ENCODE measurements at places on chromosomes 4 and X. TPM values are rescaled to one million over a fixed set of nuclear protein-coding genes. Genes with fewer than 3 reads are reported as not detected.
A peak's percentile ranks its signal among the peaks of the same experiment; 100 is the strongest.

CHRDL1 gene
- 58.5 TPM for total RNA-seq

UGT2A3 gene
- total RNA-seq = not detected

FAT1 gene
- total RNA-seq = 131 TPM

PLXNB3 gene
- total RNA-seq = 3.0 TPM

UNC5C gene
- 9.0 TPM for total RNA-seq

- no peak for DNase-seq
These were observed 52.6 kb downstream of the FNIP2 start for GRCh38 chr4:158821228-158821971.

DNA sequence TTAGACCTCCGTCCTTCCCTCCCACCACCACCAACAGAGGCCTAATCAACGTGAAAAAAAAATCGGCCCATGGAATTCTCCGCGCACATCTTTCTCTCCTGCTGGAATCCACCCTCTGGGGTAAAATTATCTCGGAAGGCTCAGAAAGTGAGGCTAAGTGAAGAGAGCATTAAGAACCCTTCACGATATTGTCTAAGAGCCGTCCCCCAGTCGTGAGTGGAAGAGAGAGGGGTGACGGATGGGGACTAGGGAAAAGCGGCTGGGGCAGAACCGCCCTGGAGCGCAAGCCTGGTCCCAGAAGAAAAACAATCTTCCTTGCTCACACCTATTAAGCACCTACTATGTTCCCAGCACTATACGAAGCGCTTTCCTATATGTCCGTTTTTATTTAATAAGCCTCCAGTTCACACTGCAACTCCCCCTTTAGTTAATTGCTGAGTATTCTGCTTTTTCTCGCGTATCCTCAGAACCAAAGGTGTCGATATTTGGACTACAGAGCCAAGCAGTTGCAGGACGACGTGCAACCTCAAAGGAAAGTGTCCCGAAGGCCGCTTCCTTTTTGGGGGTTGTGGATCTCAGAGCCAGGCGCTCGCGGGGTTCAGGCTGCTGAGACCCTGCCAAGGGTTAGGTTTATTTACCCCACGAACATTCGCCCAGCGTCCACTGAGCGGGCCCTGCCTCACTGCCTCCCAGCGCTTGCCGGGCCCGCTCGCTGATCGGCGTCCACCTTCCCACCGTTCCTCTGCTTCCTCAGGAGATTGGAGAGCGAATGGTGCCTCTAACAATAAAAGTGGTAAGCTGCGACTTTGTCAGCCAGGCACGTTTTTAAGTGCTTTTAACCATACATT, 889 bp downstream of the MGARP start:
- DNase-seq = peak; percentile 25

DNA sequence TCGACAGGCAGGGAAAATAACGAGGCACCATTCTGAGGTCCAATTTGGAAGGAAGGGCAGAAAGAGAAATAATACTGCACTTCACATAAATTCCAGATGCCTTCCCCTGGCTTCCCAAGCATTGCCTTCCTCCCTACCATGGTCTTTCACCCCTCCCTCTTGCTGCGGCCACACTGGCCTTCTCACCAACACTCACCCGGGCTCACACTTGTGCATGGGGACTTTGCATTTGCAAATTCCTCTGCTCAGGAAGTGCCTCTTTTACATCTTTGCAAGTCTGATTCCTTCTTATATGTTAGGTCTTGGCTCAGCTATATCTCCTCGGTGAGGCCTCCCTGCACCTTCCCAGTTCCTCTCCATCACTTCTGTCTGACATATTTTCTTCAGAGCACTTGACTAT, 199.4 kb downstream of the CHIC2 start:
- no peak for DNase-seq

DNA sequence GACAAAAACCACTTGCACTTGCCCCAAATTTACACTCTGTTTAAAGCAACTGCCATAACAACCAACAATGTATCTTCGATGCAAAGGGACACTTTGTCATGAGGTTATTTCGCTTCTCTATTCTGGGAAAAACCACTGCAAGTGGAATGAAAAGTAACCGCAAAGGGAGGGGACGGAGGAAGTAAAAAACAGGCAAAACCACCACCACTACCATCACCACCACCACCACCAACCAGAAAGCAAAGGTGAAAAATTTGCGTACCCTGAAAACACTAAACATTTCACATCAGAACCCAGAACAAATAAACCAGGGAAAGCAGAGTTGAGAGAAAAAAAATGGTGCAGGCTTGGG, 1.2 kb upstream of the N4BP2 start:
- peak; percentile 28 for DNase-seq

DNA sequence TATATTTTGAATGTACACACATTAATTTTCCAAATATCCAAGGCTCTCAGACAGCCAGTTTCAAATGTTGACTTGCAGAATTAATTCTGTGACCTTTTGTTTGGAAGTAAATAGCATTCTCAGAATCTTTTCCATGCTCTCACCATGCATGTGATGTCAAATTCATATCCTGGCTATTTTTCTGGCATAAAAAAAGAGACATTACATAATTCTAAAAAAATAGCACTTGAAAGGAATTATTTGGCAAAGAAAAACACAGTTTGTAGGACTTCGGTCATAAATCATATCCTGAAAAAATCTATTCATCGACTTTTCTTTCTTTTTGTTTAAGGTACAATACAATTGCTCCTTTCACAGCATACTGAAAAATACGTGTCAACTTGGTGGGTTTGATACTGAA, 111.2 kb downstream of the GLRA3 start:
- no peak for DNase-seq

- no peak for DNase-seq
These were observed 242.8 kb upstream of the JADE1 start for GRCh38 chr4:128566693-128567092.

DNA sequence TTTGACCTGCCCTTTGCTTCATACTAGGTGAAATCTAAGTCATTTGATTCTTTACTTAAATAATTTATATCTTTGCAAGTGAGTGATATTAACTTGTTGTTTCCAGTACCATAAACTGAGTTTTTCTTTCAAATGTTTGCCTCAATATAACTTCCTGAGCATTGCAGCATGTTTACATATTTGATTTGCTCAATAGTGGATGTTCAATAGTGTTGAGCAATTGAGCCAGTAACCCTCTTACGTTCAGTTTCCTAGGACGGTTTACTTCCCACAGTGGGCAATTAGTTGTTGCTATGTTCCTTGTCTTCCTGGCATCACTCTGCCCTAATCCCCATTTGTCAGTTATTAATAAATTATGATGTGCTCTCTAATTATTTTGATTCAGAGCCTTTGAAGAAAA, 278.5 kb downstream of the EPHA5 start:
- no peak for DNase-seq

DNA sequence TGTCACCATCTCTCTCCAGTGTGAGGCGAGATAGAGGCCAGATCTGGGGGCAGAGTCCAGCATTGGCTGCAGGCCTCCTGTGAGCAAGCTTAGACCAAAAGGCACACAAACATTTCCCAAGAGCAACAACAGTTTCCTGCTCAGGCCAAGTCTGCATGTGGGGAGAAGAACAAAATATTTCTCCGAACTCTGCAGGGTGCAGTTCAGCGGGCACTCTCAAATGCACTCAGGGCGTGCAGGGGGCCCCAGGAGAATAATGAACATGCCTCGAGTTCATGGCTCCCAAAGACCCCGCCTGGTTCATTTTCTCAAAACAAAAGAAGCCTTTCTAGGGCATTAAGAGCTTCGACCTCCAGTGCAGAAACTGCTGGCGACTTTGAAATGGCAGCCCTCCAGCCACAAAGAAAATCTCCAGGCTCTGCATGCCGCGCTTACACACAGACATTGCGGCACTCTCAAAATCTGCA, 57.8 kb upstream of the HELT start:
- no peak for DNase-seq

GRCh38 chr4:66000510-66001117, 330.3 kb upstream of the EPHA5 start:
- no peak for DNase-seq

DNA sequence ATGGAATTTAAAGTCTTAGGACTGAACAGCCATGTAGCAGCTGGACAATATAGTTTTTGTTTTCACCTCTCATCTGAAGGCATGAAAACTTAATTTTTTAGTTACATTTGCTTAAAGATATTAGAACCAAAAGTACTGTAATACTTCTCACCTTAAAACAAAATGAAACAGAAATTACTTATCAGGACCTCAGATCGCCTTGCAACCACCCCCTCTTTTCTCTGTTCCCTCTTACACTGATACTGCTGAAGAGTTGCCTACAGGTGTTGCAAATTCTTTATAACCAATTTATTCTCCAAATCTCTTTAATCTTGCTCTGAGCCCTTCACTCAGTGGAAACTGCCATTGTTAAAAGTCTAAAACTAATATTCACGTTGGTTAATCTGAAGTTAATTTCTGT, 145.0 kb downstream of the SPCS3 start:
- DNase-seq = no peak

DNA sequence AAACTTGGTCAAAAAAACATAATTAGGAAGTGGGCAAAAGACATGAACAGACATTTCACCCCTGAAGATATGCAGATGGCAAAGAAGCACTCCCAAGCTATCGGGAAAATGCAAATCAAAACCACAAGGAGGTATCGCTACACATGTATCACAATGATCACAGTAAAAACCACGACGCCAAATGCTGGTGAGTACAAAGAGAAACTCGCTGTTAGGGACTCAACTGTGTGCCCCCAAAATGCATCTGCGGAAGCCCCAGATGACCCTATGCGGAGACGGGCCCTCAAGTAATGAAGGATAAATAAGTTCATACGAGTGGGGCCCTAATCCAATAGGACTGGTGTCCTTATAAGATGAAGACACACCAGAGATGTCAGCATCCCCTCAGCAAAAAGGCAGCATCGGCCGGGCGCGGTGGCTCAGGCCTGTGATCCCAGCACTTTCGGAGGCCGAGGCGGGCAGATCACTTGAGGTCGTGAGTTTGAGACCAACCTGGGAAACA, 10.2 kb downstream of the GAK start:
- no peak for DNase-seq

All from left lung (tissue), 14 donors.